ENCODE measurements at places on chromosomes 16 and 17.

- DNase-seq: peak; percentile 14
Observed at GRCh38 chr16:10878644-10879501, 1.9 kb downstream of the CIITA start.

- peak; percentile 94 for DNase-seq
Observed at GRCh38 chr17:48160177-48161081, 52.9 kb downstream of the SNX11 start.

GRCh38 chr17:15260376-15261257, 4.5 kb downstream of the PMP22 start:
- peak; percentile 7 for DNase-seq

DNA sequence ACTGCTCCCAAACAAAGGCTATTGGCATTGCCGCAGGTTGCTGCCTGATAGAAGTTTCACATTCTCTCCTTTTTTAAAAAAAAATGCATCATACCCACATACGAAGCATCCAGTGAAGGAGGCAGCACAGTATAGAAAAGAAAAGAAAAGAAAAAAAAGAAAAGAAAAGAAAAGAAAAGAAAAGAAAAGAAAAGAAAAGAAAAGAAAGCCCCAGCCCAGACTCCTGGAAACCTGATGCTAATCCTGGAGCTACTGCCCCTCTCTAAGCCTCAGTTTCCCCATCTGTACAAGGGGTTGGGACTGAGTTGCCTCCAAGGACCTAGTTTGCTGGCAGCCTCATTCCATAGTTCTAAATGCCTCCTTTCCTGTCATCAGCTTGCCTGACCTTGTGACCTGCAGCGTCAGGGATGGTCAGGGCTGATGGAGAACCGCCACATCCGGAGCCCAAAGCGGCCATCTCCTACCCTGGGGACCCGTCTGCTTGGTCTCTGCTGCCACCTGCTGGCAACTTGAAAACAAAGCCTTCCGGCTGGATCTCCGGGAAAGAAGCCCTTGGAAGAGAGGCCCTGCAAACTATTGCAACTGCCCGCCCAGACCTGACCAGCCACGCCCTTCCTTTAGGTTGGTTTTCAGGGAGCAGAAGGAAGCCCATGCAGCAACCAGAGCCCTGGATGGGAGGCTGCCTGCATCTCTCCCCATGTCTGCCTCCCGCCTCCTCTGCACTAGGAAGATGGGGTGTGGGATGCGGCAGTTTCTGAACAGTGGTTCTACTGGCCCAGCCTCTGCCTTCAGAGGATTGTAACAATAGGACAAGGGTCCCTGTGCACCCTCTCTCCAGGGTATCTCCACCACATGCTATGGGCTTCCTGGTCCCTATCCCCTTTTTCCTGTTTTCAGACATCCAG, 13.0 kb downstream of the AIPL1 start:
- DNase-seq: peak; percentile 42

- DNase-seq: no peak
Observed at GRCh38 chr17:705011-705410, 9.6 kb downstream of the VPS53 start.

GRCh38 chr16:29011112-29011511, 26.3 kb downstream of the LAT start:
- DNase-seq: no peak

Measured in NCI-H2029 (cell line).